ENCODE measurements at places on chromosomes 2 and 18. TPM values are rescaled to one million over a fixed set of nuclear protein-coding genes. Genes with fewer than 3 reads are reported as not detected.

EVX2 gene
- not detected for total RNA-seq

LIMS4 gene
- not detected for total RNA-seq

TSHZ1 gene
- 19.9 TPM for total RNA-seq

ERFE gene
- total RNA-seq: not detected

UGT1A5 gene
- not detected for total RNA-seq

HOXD13 gene
- not detected for total RNA-seq

CCL20 gene
- 1.5 TPM for total RNA-seq

DAW1 gene
- total RNA-seq: not detected

PLGLB2 gene
- 1.6 TPM for total RNA-seq

FBXO36 gene
- 0.84 TPM for total RNA-seq

SKOR2 gene
- not detected for total RNA-seq

SP140 gene
- total RNA-seq: 51.2 TPM

ZFAND2B gene
- total RNA-seq: 65.9 TPM

DAPL1 gene
- not detected for total RNA-seq

NDUFAF7 gene
- 21.4 TPM for total RNA-seq

DLX1 gene
- not detected for total RNA-seq

GNAL gene
- 0.11 TPM for total RNA-seq

SP5 gene
- total RNA-seq: not detected

NCK2 gene
- 92.1 TPM for total RNA-seq

LCT gene
- not detected for total RNA-seq

SOX11 gene
- not detected for total RNA-seq

IL18RAP gene
- total RNA-seq: 2.3 TPM

NT5C1B gene
- not detected for total RNA-seq

LIMS3 gene
- 0.42 TPM for total RNA-seq

HOXD9 gene
- total RNA-seq: not detected

HNMT gene
- 0.78 TPM for total RNA-seq

RBKS gene
- total RNA-seq: 3.0 TPM

ALPI gene
- total RNA-seq: not detected

MOCOS gene
- not detected for total RNA-seq

COL4A3 gene
- total RNA-seq: not detected

NDC80 gene
- total RNA-seq: 6.3 TPM

MYCN gene
- not detected for total RNA-seq

SP140L gene
- total RNA-seq: 64.1 TPM

NUP35 gene
- total RNA-seq: 13.1 TPM

MC4R gene
- total RNA-seq: not detected

RTP5 gene
- total RNA-seq: 0.36 TPM

ITPRIPL1 gene
- total RNA-seq: 5.1 TPM

CPO gene
- total RNA-seq: not detected

SPATA3 gene
- not detected for total RNA-seq

PIEZO2 gene
- total RNA-seq: not detected

Data from CD4-positive, alpha-beta T cell (primary cell).